ENCODE measurements at places on chromosomes 16 and 17.

DNA sequence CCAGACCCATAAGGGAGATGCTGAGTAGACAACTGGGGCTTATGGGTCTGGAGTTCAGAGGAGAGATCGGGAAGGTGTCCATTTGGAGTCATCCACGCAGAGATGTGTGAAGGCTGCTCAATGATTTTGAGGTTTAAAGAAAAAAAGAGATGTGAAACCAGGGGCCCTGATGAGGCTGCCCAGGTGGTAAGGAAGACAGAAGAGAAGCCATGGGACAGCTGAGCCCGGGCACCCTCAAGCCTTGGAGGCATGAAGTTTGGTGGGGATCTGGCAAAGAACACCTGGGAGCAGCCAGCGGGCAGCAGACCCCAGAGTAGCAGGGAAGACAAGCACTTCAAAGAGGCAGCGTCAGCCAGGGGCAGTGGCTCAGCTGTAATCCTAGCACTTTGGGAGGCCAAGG lies 20.8 kb upstream of the MYO15B start:
- DNase-seq: no peak

GRCh38 chr17:65533056-65533745 lies 28.2 kb downstream of the AXIN2 start:
- DNase-seq: no peak

GRCh38 chr16:35210681-35211433 lies 1751.4 kb downstream of the TP53TG3F start:
- DNase-seq: no peak

GRCh38 chr17:69348429-69348828 lies 21.5 kb upstream of the ABCA5 start:
- no peak for DNase-seq

GRCh38 chr17:767076-767475 lies 15.0 kb downstream of the GLOD4 start:
- DNase-seq: no peak

DNA sequence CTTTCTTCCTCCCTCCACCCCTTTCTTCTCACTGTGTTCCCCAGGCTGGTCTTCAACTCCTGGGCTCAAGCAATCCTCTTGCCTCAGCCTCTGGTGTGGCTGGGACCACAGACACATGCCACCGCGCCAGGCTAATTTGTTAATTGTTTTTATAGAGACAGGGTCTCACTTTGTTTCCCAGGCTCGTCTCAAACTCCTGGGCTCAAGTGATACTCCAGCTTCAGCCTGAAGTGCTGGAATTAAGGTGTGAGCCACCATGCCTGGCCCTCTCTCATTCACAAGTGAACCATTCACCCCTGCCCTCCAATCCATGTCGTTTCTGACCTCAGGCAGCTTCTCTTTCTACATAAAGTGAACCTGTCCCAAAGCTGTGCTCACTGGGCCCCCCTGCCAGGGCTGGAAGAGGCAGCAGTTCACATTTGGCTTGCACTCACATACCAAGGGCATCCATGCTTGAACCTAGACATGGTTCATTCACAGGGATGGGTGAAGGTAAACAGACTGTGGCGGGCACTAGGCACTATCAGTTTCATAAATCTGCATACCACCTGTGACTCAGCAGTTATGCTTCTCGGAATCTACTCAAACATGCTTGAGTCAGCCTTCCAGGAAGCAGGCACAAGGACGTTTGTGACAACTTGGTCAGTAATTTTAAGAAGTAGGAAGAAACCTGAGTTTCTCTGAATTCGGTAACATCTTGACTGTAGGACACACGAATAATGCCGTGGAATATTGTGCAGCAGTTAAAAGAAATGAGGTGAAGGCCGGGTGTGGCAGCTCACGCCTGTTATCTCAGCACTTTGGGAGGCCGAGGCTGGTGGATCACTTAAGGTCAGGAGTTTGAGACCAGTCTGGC lies 6.0 kb upstream of the RNF213 start:
- peak; percentile 97 for DNase-seq

GRCh38 chr17:72422505-72423285 lies 301.9 kb downstream of the SOX9 start:
- DNase-seq: no peak

GRCh38 chr16:88381820-88382451 lies 823 bp upstream of the ZNF469 start:
- DNase-seq: no peak

GRCh38 chr16:47386201-47386718 lies 74.6 kb downstream of the ITFG1 start:
- no peak for DNase-seq

DNA sequence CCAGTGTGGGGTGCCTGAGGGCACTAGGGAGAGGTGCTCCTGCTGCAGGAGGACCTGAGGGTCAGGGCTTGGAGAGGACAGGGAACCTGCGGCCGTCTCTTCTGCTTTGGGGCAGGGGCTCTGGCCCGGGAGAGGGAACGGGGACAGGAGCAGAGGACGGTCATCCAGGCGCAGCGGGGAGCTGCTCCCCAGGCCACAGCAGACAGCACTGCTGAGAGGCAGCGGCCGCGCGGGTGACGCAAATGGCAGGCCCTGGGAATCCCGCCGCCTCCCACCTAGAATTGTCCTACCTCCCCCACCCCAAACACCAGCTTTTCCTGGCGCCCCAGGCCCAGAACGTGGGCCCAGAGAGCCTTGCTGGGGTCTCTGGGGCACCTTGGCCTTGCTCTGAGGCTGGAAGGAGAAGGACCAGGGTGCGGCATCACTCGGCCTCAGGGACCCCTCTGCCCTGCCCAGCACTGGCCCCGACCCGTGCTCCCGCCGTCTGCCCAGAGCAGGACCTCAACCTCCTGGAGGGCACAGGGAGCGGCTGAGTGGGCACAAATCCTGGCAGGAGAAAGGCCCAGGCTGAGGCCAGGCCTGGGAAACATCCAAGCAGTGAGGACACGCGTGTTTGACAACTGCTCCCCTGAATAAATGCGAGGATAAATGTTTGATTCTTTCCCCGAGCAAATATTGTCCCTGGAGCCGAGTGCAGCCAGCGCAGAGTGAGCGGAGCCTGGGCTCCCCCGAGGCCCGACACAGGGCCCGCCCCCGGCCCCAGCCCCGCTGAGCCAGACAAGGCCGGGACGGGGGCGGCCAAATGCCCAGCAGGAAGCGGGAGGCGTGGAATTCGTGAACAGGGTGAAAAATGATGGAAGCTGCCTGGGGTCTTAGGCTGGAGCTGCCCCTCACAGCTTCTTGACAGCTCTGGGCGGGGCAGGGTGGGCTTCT lies 8.5 kb downstream of the SSTR5 start:
- no peak for DNase-seq

DNA sequence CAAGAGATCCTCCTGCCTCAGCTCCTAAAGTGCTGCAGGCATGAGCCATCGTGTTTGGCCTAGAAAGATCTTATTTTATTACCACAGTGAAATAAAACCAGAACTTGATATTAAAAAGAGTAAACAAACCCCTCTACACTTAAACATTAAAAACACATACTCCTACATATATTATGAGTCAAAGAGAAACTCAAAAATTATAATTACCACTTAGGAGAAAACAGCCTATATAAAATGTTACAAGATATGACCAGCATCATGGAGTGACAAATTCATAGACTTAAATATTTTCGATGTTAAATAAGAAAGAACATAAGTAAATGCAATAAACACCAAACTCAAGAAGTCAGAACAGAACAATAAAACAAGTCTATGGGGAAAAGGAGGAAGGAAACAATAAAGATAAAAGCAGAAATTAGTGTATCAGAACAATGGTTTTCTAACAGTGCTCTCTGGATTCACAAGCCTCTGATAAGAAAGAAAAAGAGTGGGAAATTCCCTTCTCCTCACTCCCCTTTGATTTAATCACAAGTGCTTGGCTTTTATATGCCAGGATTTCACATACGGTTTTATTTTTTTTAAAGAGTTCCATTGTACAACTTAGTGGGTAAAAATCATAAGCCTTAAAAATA lies 23.0 kb downstream of the SKAP1 start:
- DNase-seq: no peak

DNA sequence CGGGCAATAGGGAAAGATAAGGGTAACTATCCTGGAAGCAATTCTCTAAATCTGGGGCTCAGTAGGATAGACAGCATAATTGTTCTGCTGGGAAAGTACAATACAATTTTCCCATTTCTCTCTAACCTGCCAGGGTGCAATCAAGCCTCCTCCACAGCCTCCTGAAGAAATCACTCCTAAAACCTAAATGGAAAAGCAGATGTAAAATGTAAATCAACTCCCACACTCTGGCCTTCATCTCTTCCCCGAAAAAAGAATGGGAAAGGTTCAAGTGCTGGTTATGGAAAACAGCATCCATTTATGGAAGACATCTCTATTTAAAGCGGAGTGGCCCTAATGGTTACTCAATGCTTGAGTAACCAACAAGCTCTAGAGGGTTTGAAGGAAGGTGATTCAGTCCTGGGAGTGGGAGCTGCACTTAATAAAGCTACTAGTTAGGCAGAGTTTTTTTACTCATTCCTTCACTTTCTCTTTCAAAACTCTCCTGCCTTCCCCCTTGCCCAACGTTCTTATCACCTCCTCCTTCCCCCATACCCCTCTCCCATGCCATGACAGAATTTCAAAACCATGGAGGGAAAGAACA lies 5.1 kb downstream of the MMD start:
- DNase-seq: no peak

GRCh38 chr16:86672179-86672863 lies 94.0 kb downstream of the FOXL1 start:
- DNase-seq: no peak

Measured in hematopoietic multipotent progenitor cell treated with erythropoietin and hydrocortisone succinate and interleukin-3 and kit ligand, for 8 days (in vitro differentiated cells).